Fibroblast of gingiva (primary cell): ENCODE measurements at places on chromosomes 6 and 20.

DNA sequence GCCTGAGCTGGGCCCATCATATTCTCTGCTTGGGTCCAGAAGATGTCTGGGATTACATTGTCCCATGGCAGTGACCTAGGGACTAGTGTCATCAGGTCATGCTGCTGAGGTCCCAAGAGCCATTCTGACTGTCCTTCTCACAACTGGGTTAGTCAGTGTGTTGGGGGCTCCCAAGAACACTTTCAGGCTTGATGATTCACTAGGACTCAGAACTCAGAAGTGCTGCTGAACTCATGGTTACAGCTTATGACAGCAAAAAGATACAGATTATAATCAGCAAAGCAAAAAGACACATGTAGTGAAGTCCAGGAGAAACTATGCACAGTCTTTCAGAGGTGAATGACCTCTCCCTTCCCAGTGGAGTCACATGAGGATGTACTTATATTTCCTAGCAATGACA lies 107.8 kb downstream of the SYNE1 start:
- no peak for DNase-seq

GRCh38 chr6:84749181-84749580 lies 15.2 kb downstream of the TBX18 start:
- DNase-seq: peak; percentile 31

DNA sequence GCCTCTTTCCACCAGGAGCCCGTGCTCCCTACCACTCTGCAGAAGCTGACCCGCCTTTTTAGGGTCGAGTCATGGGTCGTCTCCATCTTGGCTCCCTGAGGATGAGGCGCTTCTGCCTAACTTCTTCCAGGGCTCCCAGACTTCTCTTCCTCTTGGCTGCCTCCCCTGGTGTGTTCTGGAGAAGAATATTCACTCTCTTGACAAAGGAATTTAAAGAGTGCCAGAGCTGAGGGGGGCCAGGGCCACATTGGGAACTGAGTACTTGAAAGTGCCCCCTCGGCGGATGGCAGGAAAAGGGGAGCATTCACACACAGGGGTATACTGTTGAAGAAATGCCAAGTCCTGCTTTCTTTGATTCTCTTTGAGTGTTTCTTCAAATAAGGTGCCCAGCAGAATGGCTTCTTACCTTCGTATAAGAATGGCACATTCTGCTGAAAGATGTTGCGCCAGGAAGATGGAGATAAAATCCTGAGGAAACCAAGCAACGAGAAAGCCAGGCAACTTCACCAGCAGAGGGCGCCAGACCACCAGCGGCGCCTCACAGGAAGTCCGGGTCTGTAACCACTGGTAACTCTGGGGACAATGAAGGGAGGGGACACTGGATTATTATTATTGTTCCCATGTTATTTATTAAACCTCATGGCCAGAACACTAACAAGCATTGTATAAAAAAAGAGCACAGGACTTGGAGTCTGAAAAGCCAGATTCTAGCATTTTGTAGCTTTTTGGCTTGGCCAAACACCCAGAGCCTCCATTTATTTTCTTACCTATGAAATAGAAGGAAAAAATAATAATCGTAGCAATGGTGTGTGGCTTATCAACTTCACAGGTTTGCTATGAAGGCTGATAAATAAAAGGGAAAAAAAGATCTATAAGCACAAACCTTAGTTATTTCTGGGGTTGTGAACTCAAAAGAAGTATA lies 176.7 kb downstream of the HACE1 start:
- DNase-seq: peak; percentile 29

DNA sequence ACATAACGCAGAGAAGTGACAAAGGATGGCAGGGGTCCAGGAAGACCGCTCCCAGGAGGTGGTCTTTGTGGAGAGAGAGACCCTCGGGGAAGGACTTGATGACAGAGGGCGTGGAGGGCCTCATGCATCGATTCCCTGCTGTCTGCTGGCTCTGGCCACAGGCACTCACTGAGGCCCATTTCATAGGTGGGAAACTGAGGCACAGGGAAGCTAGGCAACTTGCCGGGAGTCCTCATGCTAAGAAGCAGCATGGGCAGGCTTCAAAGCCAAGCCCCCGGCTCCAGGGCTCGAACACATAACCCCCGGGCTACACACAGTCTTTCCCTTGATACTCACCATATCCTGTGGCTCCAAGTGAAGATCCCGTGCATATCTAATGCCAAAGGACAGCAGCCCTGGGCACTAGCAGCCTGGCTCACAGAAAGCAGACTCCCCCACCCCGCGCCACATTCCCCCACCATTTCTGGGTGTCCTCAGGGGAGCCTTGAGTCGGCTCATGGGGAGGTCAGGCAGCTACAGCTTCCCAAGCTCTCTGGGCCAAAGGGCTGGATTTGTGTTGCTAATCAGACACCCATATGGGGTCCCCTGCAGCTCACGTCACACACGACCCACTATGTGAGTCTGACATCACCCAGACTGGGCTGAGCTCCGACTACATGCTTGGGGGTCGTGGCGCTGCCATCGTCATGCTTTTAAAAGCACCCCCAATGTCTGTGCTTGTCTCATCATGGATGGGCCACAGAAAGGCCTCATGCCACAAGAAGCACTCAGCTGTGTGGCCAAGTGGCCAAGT lies 130.9 kb upstream of the PMEPA1 start:
- no peak for DNase-seq

DNA sequence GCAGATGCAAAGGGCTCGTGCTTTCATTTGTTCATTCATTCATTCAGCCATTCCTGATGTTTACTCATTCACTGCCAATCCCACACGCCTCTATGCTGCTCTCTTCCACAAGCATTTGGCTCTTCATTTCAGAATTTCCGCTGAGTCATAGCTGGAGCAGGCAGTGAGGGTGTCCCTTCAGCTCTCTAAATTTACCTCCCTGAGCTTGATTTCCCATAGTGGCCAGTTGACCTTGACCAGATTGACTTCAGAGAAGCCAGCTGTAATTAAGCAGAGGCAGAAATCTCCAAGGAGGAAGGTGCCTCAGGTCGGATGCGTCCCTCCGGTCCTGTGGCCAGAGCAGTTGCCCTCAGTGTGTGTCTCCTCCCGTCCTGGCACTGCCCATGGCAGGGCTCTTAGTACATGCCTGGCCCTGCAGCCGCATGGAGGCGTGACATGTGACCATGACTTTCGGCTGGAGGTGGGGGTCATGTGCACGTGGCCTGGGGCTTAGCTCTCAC lies 267.2 kb upstream of the ECI2 start:
- DNase-seq: peak; percentile 77

- DNase-seq: peak; percentile 86
Measured at GRCh38 chr6:56851541-56852259, 103.2 kb upstream of the BEND6 start.

DNA sequence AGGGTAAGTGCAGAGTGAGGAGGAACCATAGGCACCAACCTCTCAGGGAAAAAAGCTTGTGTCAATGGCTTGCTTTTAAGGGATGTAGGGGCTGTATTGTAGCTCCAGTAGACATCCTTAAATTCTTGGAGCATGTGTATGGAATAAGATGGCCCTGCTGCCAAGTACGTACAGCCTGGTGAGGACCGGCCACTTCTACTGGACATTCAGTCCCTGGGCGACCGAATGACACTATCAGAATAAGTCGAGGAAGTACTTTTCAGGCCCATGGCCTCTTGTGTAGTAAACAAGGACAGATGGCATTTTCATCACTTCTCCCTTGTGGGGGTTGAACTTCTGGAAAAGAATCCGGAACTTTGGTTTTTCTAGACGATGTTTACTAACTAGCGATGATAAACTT lies 32.8 kb downstream of the GFRA4 start:
- no peak for DNase-seq

DNA sequence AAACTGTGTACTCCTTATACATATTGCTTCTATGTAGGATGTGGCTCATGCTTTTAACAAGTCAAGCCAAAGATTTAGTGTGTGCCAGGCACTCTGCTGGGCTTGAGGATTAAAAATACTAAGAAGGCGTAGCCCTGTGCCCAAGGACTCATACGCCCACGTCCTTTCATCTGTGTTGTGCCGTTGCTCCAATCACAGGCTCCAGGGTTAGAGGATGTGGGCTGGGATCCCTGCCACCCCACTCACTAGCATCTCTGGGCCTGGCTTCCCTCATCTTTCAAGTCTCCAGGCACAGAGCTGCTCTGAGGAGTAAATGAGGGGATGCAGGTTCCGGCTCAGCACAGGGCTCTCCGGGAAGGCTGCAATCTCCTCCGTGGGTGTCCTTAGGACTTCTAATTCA lies 214.2 kb downstream of the SYNDIG1 start:
- DNase-seq: no peak

GRCh38 chr6:17086469-17086868 lies 15.4 kb upstream of the STMND1 start:
- peak; percentile 59 for DNase-seq

- no peak for DNase-seq
Measured at GRCh38 chr20:5077761-5078387, 41.9 kb downstream of the PCNA start.

DNA sequence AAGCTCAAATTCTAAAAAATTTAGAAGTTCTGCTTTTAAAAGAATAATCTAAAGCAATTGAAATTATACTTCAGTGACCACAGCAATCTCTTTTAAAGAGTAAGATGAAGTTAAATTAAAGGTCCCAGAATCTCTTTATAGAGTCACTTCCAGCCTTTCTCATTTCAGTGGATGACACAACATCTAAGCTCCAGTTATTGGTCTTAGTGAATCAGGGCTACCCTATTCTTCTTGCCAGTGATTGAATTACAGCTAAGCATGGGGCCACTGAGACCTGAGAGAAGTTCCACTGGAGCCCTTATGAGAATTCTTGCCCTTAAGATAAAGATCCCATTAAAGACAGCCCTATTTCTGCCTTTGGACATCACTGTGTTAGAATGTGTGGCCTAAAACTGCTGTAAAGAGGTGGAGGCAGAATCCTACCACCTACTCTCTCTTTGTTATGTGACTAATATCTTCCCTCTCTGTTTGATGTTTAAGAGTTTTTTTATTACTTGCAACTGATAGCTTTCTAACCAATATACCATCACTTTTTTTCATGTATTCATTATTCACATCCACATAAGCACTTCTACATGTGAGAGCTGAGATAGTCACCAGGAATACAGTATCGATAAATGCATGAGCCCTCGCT lies 128.6 kb downstream of the UNC5CL start:
- DNase-seq: no peak

DNA sequence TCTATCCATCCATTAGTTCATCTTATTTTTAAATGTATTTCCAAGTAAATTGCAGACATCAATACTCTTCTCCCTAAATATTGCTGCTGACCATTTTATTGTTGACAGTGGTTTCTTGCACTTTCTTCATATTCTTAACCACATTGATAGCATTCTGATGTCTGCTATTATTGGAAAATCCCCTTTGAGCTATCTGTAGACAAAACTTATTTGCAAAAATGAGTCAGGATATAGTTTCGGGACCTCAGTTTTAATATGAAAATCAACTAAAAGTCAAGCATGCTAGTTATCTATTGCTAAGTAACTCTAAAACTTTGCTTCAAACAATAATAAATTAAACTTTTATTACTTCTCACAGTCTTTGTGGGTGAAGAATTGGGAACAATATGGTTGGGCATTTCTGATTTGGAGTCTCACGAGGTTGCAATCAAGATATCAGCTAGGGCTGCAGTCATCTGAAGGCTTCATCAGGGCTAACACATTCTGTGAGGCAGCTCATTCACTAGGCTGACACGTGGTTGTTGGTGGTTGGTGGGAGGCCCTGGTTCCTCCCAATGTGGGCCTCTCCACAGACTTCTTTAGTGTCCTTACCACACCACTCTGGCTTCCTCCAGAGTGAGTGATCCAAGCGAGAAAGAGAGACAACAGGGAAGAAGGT lies 32.7 kb downstream of the CD109 start:
- DNase-seq: no peak

GRCh38 chr6:80541181-80541580 lies 434.7 kb downstream of the BCKDHB start:
- peak; percentile 38 for DNase-seq

DNA sequence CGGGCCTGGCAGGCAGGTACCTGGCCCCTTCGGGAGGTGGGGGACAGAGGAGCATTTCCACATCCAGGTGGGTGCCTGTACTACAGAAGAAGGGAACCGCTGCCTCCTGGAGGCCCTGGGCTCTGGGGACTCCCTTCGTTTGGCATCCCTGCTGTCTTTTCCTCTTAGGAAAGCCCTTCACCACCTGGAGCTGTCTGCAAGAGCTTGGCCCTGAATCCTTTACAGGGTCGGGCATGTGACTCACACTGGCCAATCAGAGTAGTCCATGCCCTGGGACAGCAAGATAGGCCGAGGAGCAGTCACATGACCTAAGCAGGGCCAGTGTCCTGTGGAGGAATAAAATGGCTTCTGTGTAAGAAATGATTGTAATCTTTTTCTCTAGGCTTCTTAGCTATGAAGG lies 224.9 kb downstream of the ANKRD60 start:
- DNase-seq: no peak

DNA sequence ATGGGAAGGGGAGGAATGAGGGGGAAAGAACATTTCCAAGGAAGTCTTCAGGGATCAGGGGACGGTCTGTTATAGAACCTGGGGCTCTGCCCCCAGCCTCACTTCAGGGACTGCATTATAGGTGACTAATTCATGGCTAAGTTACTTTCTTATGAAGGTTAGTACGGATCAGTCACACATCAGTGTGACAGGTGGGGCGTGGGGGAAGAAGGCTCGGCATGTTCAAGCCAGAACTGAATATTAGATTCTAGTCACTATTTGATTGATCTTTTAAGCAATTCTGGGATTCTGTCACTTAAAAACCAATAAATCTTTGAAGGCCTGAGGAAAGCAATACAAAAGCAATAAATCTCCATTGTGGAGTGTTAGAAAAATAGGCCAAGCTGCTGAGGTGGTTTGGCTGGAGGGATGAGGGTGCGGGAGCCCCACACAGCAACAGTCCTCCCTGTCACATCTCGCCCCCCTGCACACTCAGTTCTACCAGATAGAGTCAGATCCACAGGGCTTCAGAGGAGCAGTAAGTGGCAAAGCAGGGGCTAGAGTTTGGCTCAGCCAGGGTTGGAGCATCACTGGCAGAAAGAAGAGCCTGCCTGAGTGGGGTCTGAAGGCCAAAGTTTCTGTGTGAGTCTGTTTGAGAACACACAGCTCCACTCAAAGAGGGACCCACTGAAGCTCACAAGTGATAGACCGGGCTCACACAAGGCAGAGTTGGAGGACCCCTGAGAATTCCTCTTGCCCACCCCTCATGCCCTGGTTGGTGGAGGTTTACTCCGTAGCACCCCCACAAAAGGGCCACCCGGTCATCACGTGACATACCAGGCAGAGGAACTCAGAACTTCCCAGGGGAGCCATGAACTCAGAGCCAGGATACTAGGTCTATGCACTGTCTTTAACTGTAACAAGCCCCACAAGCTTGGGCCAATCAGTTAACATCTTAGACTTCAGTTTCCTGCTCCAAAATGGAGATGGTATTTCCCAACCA lies 728.3 kb upstream of the CHD6 start:
- DNase-seq: no peak

GRCh38 chr6:86682297-86682696 lies 255.0 kb upstream of the HTR1E start:
- no peak for DNase-seq

DNA sequence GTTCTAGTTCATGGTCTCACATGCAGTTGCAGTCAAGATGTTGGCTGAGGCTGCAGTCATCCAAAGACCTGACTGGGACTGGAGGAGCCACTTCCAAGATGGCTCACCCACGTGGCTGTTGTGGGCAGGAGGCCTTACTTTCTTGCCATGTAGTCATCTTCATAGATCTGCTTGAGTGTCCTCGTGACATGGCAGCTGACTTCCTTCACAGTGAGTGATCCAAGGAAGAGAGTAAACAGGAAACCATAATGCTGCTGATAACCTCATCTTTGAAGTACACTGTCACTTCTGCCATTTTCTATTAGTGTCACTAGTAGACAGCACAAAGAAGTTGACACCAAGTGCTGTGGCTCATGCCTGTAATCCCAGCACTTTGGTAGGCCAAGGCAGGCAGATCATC lies 40.1 kb upstream of the AKIRIN2 start:
- DNase-seq: no peak
